ENCODE measurements at places on chromosomes 4 and X. TPM values are rescaled to one million over a fixed set of nuclear protein-coding genes. Genes with fewer than 3 reads are reported as not detected.

GRCh38 chr4:4854649-4855295, 4.7 kb upstream of the MSX1 start:
- H3K27me3 ChIP-seq = peaks cover 73% of the 10 kb centered on the region
- H3K27ac ChIP-seq = no peak overlapping the region
- no peak for DNase-seq
- H3K36me3 ChIP-seq = no peaks in the 10 kb centered on the region
- H3K4me3 ChIP-seq = no peak overlapping the region
- H3K4me1 ChIP-seq = peaks cover 51% of the 10 kb centered on the region

USP26 gene
- not detected for total RNA-seq

GRCh38 chr4:72152731-72153130, 120.9 kb downstream of the NPFFR2 start:
- DNase-seq = no peak
- H3K4me1 ChIP-seq = no peaks in the 10 kb centered on the region
- no peak overlapping the region for H3K4me3 ChIP-seq
- no peaks in the 10 kb centered on the region for H3K27me3 ChIP-seq
- no peak overlapping the region for H3K27ac ChIP-seq
- no peaks in the 10 kb centered on the region for H3K36me3 ChIP-seq

CABS1 gene
- not detected for total RNA-seq

GRCh38 chr4:172850838-172851237, 317.8 kb upstream of the GALNT7 start:
- no peaks in the 10 kb centered on the region for H3K4me1 ChIP-seq
- DNase-seq = no peak
- no peak overlapping the region for H3K27ac ChIP-seq

CFAP47 gene
- not detected for total RNA-seq

Measured in CD4-positive, alpha-beta T cell (primary cell).